ENCODE measurements at places on chromosomes 1 and 21.

DNA sequence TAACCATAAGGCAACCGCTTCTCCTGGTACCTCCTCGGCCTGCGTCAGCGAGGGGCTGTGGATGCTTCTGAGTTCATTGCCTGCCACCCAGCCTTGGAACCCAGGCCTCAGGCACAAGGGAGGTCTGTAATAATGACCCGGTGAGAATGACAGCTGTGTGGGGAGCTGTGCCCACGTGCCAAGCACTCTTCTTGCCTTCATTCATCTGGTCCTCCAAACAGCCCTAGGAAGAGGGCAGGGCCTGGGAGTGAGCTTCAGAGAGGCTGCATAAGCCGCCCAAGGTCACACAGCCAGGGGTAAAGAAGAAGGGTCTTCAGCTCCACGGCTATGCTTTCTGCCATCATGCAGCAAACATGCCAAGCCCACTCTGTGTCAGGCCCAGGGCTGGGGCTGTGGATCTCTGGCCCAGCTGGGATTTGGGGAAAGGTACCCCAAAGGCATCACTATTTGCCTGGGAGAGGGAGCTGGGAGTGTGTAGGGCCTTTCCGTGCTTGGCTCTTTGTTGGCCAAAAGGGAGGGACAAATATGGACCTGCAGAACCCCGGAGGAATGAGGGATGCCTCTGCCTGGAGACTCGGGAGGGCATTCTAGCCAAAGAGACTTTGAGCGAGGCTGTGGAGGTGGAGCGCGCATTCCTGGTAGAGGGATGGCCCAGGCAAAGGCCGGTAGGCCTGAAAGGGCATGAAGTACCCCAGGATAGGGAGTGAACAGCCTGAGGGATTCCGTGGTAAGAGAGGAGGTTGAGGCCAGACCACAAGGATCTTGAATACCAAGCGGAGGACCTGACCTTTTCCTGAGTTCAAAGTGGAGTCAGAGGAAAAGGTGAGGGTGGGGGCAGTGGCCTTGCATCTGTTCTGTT is 10.1 kb upstream of the EDN2 start:
- no peak for DNase-seq

DNA sequence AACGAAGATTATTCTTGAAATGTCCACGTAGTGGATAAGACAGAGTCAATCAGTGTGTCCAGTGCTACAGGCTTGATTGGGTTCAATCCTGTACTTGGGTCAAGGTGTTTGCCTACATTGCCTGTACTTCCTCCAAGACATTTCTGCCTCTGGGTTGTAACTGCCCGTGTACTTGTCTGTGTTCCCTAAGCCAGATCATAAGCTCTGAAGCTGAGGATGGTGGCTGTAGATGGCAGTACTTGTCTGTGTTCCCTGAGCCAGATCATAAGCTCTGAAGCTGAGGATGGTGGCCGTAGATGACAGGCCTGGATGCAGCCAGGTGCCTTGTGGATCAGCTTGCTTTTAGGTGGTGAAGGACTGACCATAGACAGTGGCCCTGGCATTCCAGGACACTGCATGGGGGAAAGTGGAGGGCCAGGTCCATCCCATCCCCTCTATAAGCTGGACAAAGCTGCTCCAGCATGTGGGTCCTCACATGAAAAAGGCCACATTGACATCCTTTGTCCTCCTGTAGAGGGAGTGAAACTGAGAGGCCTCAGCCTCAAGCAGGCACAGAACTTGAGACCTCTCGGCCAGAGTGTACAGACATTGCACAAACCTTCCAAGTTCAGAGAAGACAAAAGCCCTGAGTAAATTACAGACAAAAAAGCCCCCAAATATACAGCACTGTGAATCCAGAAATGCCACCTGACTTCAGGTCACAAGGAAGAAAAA is 2.0 kb upstream of the SRM start:
- no peak for DNase-seq

DNA sequence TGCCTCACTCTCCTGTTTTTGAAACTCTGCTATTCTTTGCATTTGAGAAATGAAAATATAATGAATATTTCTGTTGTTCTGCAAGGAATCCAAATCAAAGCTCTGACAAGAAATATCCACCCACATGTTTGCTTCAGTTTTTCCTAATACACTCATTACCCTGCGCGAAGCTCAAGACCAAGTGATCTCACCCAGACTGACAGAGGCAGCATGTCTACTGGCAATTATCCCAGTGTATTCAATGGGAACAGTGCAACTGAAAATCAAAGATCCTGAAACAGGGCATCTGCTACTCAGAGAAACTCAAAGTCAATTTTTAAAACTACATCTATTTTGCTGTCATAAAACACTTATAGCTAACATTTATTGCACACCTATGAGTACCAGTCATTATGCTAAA is 321.0 kb upstream of the LRRC7 start:
- DNase-seq, result no peak

- no peak for DNase-seq
Observed at GRCh38 chr1:216898801-216899200, 175.6 kb upstream of the ESRRG start.

- no peak for DNase-seq
Observed at GRCh38 chr1:205700865-205701401, 20.6 kb upstream of the SLC45A3 start.

- no peak for DNase-seq
Observed at GRCh38 chr1:31072304-31072746, 6.8 kb upstream of the PUM1 start.
